ENCODE measurements at places on chromosomes 11 and 22. TPM values are rescaled to one million over a fixed set of nuclear protein-coding genes. Genes with fewer than 3 reads are reported as not detected.

GRCh38 chr11:64165481-64165841 lies 452 bp downstream of the MACROD1 start:
- DNase-seq = no peak

DNA sequence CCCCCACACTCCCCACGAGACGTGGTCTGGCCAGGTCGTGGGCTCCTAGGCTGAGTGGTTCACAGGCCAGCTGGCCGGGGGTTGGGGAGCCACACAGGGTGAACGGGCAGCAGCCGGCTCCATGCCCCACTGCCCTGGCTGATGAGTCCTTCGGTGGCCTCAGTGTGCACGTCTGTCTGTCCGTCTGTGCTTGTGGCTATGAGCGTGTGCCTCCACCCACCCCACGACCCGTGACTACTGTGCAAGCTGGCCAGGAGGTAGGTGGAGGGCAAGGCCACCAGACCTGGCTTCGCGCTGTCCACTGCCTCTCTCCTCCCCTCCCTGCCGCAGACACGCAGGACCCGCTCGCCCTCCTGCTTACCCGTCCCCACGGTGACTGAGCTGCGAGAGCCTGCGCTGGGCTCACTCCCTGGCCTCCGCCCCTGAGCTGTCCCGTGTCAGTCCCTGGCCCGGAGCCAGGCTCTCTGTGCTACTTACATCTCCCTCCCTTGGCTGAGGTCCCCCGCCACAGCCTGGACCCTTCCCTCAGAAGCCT lies 14.1 kb downstream of the CSDC2 start:
- peak; percentile 80 for DNase-seq

DNA sequence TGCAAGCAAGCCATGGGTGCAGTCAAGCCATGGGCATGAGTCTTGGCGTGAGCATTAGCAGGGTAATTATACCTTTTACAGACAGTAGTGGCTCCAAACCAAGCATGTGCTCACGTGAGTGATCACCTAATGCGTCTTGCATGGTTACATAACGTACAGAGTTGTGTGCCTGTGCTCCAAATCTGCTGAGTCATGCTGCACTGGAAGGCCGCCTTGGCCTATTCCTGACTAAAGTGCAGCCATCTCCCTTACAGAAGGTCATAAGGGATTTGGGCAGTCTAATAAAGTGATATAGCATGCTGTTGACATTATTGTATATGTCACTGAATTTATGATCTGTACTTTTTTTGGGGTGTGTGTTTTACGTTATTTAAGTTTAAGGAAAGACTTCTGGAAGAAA lies 102.4 kb downstream of the ARHGAP42 start:
- no peak for DNase-seq

The BTBD18 gene
- not detected for total RNA-seq

The OR2AG2 gene
- not detected for total RNA-seq
